ENCODE measurements at places on chromosomes 16 and 17. TPM values are rescaled to one million over a fixed set of nuclear protein-coding genes. Genes with fewer than 3 reads are reported as not detected.

Gene HIRIP3
- 7.1 TPM for total RNA-seq

- peak overlapping the region; percentile 75 for H3K27ac ChIP-seq
- H3K27me3 ChIP-seq, result no peaks in the 10 kb centered on the region
- peaks cover 83% of the 10 kb centered on the region for H3K4me1 ChIP-seq
- no peaks in the 10 kb centered on the region for H3K36me3 ChIP-seq
- peak overlapping the region; percentile 22 for H3K4me3 ChIP-seq
These were observed 119.8 kb downstream of the HIC1 start for GRCh38 chr17:2174468-2175293.

Gene CAMKK1
- total RNA-seq, result 12.0 TPM

- no peak overlapping the region for H3K4me3 ChIP-seq
- H3K27me3 ChIP-seq, result no peaks in the 10 kb centered on the region
- peaks cover 21% of the 10 kb centered on the region for H3K4me1 ChIP-seq
- H3K27ac ChIP-seq, result no peak overlapping the region
- H3K36me3 ChIP-seq, result no peaks in the 10 kb centered on the region
These were observed 5.0 kb downstream of the KCTD13 start for GRCh38 chr16:29921034-29921385.

- no peaks in the 10 kb centered on the region for H3K36me3 ChIP-seq
- H3K27ac ChIP-seq, result no peak overlapping the region
- peaks cover 12% of the 10 kb centered on the region for H3K4me1 ChIP-seq
- DNase-seq, result no peak
- H3K27me3 ChIP-seq, result no peaks in the 10 kb centered on the region
- H3K4me3 ChIP-seq, result no peak overlapping the region
These were observed 5.9 kb downstream of the SKA2 start for GRCh38 chr17:59149051-59149450.

DNA sequence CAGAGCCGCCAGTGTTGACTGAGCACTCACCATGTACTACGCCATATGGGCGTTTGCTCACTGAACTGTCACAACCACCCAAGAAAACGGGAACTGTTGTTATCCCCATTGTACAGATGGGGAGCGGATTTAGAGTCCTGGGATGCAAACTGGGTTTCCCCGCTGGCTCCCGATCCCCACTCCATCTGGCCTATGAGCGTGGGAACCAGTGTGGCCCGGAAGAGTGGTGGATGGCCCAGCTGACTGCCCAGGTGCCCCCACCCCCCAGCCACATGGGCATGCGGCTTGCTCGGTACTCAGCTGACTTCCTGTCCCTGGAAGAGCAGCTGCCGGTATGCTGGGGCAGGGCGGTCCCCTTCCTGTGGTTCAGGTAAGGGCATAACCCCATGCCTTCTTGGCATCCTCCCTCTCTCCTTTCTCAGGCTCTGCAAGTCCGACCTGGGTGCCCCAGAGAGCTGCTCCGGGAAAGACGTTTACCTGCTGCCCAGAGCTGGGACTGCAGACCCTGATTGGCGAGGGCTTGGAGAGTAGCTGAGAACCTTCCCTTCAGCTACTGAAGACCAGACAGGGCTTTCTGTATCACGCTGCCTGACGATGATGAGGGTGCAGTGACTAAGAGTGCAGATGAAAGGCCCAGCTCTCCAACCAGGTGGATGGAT lies 16.2 kb downstream of the SOCS3 start:
- H3K27me3 ChIP-seq, result no peaks in the 10 kb centered on the region
- DNase-seq, result no peak
- peaks cover 33% of the 10 kb centered on the region for H3K4me1 ChIP-seq
- no peaks in the 10 kb centered on the region for H3K36me3 ChIP-seq

Gene SCGB1C2
- total RNA-seq, result not detected

DNA sequence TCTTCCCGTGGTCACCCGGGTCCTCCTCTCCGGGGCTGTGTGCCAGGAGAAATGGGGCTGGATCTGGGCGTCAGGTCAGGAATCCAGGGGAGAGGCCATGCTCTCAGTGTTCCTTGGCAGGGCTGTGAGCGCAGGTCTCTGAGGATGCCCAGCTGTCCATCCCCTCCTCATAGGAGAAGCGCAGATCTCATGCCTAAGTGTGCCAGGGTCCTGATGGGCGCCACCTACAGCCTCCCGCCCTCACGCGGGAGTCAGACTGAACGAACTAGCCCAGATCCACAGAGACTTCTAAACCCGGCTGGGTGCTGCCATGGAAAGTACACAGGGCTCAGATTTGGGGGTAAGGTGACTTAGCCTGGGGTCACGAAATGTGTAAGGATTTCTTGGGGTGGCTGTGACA lies 24.3 kb downstream of the MGRN1 start:
- no peaks in the 10 kb centered on the region for H3K27me3 ChIP-seq
- no peak overlapping the region for H3K27ac ChIP-seq
- H3K36me3 ChIP-seq, result peaks cover 3% of the 10 kb centered on the region
- DNase-seq, result no peak

Gene NDUFAF8
- total RNA-seq, result 52.5 TPM

Gene HS3ST4
- total RNA-seq, result 1.5 TPM

- H3K36me3 ChIP-seq, result peaks cover 47% of the 10 kb centered on the region
- no peak for DNase-seq
- peaks cover 17% of the 10 kb centered on the region for H3K4me1 ChIP-seq
- no peak overlapping the region for H3K27ac ChIP-seq
These were observed 5.7 kb downstream of the HAGH start for GRCh38 chr16:1820946-1821290.

DNA sequence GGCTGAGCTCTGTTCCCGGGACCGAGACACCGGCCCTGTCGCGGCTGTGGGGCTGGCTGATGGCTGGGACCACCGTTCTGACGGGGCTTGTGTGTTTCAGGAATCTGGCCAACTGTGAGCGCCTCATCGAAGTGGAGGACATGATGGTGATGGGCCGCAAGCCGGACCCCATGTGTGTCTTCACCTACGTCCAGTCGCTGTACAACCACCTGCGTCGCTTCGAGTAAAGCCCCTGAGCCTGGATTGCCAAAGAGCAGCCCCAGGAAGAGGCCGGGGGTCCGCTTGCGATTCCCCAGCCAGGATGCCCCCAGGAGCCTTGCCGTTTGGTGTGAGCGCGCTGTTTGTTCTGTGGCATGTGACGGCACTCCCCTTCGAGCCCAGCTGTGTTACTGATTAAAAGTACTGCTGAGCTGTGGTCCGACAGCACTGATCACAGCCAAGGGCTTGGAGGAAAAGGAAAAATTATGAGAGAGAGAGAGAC lies 23.0 kb downstream of the SMTNL2 start:
- no peaks in the 10 kb centered on the region for H3K36me3 ChIP-seq
- no peak for DNase-seq

- peak overlapping the region; percentile 82 for H3K27ac ChIP-seq
- peaks cover 21% of the 10 kb centered on the region for H3K4me1 ChIP-seq
- H3K36me3 ChIP-seq, result no peaks in the 10 kb centered on the region
These were observed 137.7 kb upstream of the CORO6 start for GRCh38 chr17:29760279-29761039.

GRCh38 chr17:74919440-74920305 lies 3.4 kb downstream of the USH1G start:
- H3K36me3 ChIP-seq, result no peaks in the 10 kb centered on the region
- peaks cover 41% of the 10 kb centered on the region for H3K4me1 ChIP-seq
- DNase-seq, result no peak
- peaks cover 6% of the 10 kb centered on the region for H3K27me3 ChIP-seq

DNA sequence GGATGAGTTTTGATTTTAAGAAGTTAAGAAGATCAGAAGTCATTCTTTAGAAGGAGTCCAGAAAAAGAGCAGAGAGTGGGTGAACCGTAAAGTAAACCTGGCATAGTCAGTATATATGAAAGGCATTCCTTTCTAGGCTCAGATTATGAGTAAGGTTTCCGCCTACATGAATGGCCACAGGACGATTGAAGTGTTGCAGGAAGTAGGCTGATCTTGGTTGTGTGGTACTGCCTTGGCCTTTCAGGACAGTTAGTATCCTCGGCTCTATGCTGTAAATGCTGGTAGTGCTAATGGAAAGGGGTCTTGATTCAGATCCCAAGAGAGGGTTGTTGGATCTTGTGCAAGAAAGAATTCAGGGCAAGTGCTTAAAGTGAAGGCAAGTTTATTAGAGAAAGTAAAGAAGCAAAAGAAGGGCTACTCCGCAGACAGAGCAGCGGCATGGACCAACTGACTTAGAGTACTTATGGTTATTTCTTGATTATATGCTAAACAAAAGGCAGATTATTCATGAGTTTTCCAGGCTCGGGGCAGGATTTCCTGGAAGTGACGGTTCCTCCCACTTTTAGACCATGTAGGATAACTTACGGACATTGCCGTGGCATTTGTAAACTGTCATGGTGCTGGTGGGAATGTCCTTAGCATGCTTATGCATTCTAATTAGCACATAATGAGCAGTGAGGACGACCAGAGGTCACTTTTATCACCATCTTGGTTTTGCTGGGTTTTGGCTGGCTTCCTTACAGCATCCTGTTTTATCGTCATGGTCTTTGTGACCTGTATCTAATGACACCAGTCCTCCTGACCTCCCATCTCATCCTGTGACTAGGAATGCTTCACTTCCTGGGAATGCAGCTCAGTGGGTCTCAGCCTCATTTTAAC lies 164.8 kb downstream of the SNX29 start:
- no peak overlapping the region for H3K4me3 ChIP-seq
- no peaks in the 10 kb centered on the region for H3K27me3 ChIP-seq
- H3K27ac ChIP-seq, result no peak overlapping the region
- DNase-seq, result no peak

DNA sequence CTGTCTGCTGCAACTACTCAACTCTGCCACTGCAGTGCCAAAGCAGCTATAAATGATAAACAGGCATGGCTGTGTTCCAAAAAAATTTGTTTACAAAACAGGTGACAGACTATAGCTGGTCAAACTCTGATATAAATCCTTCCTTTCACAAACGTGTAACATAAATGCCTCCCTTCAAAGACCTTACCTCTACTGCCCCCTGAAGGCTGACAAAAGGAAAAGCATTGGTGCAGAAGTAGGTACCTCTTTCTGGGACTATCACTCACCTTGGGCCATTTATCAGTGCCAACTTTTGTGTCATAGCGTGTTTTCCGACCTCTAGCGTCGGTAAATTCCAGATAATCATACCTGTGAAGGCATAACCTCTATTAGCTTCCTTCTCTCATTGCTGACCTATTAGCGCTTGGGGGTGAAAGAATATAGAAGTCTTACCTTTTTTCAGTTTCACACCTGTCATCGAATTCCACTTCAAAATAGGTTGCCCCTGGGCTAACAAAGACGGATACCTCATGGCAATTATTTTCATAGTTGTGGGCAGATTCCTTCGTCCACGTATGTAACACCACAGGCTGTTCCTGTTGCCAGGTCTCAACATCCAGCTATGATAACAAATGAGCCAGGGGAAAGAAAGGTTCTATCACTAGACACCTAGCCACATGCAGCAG lies 67.9 kb downstream of the ZZEF1 start:
- no peaks in the 10 kb centered on the region for H3K27me3 ChIP-seq
- peaks cover 90% of the 10 kb centered on the region for H3K36me3 ChIP-seq
- H3K4me3 ChIP-seq, result no peak overlapping the region
- no peak for DNase-seq

- no peaks in the 10 kb centered on the region for H3K4me1 ChIP-seq
- no peaks in the 10 kb centered on the region for H3K27me3 ChIP-seq
- no peak overlapping the region for H3K4me3 ChIP-seq
- no peak overlapping the region for H3K27ac ChIP-seq
- no peak for DNase-seq
These were observed 233.1 kb upstream of the AXIN2 start for GRCh38 chr17:65794572-65794971.

Gene DHRS7C
- not detected for total RNA-seq

GRCh38 chr16:81526935-81527334 lies 82.3 kb downstream of the CMIP start:
- H3K27me3 ChIP-seq, result no peaks in the 10 kb centered on the region
- peaks cover 84% of the 10 kb centered on the region for H3K4me1 ChIP-seq
- peak overlapping the region; percentile 68 for H3K27ac ChIP-seq
- H3K36me3 ChIP-seq, result no peaks in the 10 kb centered on the region

Gene GPATCH8
- 39.0 TPM for total RNA-seq

DNA sequence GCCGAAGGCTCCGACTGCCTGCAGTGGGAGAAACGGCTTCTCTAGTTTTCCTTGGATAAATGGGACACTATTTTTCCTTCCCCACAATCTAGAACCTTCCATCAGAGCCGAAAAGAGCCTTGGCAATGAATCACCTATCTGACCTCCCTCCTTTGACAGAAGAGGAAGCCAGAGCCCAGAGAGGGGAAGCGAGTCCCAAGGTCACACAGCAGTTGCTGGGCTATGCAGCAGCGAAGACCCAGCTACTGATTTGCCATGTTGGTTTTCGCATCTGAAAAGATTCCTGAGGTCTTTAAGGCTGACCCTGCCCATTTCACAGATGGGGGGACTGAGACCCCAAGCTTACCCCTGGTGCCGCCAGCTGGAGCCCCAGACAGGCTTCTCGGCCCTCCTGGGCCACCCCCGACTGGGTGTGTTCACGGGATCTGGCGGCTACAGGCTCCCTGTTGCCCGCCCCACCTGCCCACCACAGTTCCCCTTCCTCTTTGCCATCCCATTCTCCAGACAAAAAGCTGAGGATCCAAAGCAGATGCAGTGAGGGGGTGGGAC lies 45.9 kb downstream of the RAI1 start:
- H3K36me3 ChIP-seq, result no peaks in the 10 kb centered on the region
- DNase-seq, result no peak
- H3K27ac ChIP-seq, result no peak overlapping the region
- peaks cover 69% of the 10 kb centered on the region for H3K4me1 ChIP-seq

Gene HSD17B1
- 2.0 TPM for total RNA-seq

- no peak overlapping the region for H3K4me3 ChIP-seq
- no peak for DNase-seq
- no peak overlapping the region for H3K27ac ChIP-seq
- H3K4me1 ChIP-seq, result no peaks in the 10 kb centered on the region
- H3K27me3 ChIP-seq, result no peaks in the 10 kb centered on the region
These were observed 60.7 kb upstream of the GRIN2A start for GRCh38 chr16:10242916-10243315.

DNA sequence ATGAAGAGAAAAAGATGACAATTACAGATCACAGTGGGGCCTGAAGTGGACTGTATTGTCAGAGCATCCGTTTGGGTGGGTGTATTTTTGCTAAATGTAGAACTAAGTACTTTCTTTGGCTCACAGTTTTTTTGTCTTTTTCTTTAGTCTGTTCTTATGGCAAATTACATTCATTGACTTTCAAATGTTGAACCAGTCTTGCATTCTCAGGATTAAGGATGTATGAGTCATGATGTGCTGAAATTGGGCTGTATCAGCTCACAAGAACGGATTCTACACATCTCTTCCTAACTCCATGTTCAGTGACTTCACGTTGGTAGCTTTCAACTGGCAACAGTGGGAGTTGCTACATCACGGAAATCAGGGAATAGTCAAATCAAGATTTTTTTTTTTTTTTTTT lies 66.5 kb downstream of the TEX2 start:
- no peaks in the 10 kb centered on the region for H3K27me3 ChIP-seq
- no peaks in the 10 kb centered on the region for H3K36me3 ChIP-seq
- peaks cover 11% of the 10 kb centered on the region for H3K4me1 ChIP-seq
- H3K27ac ChIP-seq, result no peak overlapping the region

DNA sequence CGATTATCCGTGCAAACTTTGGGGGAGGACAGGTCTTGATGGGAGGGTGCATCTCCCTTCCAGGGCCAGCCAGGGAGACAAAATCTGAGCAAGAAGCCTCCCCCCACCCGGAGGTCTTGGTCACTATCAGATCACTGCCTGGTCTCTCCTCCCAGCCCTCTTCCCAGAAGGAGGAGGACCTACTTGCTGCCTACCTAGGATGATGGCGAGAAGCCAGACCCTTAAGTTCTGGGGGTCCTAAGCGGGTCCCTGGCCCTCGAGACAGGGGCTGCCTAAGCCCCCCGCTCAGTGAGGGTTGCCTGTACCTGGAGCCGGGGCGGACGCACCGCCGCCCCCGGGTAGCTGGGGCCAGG lies 4.6 kb downstream of the TSPOAP1 start:
- no peaks in the 10 kb centered on the region for H3K36me3 ChIP-seq
- no peaks in the 10 kb centered on the region for H3K27me3 ChIP-seq
- peaks cover 28% of the 10 kb centered on the region for H3K4me1 ChIP-seq
- H3K4me3 ChIP-seq, result peak overlapping the region; percentile 69
- peak overlapping the region; percentile 21 for H3K27ac ChIP-seq
- no peak for DNase-seq

Gene ACSM2A
- not detected for total RNA-seq
